ENCODE measurements at places on chromosomes 2 and 18. TPM values are rescaled to one million over a fixed set of nuclear protein-coding genes. Genes with fewer than 3 reads are reported as not detected.

GRCh38 chr2:75133621-75134570 lies 65.4 kb downstream of the TACR1 start:
- no peak for DNase-seq

DNA sequence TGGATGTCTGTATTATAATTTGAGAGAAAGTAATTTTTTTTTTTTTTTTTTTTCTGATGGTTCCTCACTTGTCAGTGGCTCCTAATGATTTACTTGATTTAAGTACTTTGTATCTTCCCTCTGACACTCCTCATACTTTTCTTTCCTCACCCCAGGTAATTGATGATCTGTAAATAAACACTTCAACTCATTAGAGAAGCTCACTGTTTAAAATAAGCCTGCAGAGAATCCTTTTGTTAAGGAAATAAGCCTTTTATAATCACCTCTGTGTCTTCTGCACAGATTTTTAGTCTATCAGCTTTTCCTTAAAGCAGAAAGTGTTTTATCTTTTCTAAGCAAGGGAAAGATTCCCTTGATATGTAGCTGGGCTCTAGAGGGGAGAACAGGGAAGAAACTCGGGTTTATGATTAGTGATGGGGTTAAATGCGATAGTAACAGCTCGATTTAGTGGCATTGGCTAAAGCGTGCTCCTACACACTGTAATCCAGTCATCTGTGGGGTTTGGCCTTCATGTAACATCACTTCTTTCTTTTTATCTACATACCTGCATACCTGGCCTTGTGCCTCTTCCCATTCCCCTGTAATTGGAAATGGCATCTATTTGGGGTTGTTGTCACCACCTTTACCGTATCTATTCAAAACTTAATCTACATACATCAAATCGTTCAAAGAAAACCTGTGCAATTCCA lies 60.1 kb upstream of the LRRTM1 start:
- DNase-seq = no peak

DNA sequence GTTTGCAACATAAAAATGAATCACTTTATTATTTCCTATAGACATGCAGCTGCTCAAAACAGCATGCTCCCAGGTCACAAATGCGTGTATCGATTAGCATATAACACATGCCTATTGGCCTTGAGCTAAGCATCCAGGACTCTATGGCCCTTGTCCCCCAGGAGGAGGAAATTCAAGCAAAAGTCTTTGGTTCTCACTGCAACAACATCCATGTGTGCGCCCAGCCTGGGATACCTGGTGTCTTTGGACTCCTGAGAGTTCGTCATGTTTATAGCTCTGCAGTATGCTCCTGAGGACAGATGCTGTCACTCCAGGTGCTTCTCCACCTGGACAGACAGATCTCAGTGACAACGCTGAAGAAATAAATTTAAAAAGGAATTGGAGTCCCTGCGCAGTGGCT lies 284.6 kb downstream of the PHLPP1 start:
- DNase-seq = no peak

- no peak for DNase-seq
These were observed 5.0 kb downstream of the LIMS2 start for GRCh38 chr2:127670055-127670956.

GRCh38 chr2:168312036-168312822 lies 64.8 kb upstream of the STK39 start:
- DNase-seq = no peak

- DNase-seq = peak; percentile 98
These were observed 14.1 kb downstream of the MSGN1 start for GRCh38 chr2:17830053-17831034.

GRCh38 chr2:223217373-223217772 lies 165.4 kb downstream of the KCNE4 start:
- DNase-seq = no peak

DNA sequence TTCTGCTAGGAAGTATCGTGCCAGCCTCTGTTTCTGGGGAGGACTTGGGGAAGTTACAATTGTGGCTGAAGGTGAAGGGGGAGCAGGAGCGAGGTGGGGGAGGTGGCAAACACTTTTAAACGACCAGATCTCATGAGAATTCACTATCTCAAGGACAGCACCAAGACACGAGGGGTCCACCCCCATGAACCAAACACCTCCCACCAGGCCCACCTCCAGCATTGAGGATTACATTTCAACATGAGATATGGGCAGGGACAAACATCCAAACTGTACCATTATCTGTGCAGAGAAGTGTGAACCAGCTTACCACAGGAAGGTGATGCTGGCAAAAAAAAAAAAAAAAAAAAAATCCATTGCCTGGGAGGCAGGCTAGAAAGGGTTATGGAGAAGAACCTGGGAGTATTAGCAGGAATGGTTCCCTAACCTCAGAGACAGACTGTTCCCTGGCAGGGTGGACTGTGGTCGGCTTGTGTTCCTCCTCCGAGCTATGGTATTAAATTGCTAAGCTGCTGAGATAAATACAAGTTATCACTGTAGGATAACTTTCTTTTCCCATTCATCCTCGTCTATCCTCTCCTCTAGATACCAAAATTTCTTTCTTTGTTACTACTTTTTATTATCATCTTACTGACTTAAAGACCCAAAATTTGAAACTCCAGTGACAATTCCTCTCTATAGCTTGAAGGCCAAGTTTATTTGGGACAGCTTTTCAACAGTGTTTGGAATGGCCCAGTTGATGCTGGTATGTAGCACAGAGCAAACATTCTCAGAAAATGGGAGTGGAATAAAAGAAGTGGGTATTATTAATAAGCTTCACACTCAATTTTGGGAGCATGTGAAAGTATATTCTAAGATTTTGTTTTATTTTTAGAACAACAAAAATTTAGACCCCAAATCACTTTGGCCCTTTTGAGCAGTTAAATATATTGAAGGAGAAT lies 73.7 kb upstream of the MAP3K20 start:
- DNase-seq = no peak

DNA sequence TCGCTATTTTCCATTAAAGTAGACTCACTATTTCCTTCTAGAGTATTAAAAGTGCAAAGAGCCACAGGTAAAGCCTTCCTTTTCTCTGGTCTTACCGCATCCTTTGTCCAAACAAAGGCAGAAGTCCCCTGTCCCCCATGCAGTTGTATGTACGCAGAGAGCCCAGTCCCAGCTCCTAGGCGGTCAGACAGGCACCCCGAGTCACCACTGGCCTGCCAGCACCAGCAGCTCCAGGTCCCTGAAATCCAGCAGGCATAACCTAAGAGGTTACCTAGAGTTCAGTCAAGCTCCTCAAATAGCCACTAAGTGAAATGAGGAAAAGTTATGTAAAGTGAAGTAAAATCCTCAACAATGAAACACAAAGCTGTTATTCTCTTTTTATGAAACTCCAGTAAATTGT lies 60.4 kb upstream of the TWIST2 start:
- DNase-seq = no peak

DNA sequence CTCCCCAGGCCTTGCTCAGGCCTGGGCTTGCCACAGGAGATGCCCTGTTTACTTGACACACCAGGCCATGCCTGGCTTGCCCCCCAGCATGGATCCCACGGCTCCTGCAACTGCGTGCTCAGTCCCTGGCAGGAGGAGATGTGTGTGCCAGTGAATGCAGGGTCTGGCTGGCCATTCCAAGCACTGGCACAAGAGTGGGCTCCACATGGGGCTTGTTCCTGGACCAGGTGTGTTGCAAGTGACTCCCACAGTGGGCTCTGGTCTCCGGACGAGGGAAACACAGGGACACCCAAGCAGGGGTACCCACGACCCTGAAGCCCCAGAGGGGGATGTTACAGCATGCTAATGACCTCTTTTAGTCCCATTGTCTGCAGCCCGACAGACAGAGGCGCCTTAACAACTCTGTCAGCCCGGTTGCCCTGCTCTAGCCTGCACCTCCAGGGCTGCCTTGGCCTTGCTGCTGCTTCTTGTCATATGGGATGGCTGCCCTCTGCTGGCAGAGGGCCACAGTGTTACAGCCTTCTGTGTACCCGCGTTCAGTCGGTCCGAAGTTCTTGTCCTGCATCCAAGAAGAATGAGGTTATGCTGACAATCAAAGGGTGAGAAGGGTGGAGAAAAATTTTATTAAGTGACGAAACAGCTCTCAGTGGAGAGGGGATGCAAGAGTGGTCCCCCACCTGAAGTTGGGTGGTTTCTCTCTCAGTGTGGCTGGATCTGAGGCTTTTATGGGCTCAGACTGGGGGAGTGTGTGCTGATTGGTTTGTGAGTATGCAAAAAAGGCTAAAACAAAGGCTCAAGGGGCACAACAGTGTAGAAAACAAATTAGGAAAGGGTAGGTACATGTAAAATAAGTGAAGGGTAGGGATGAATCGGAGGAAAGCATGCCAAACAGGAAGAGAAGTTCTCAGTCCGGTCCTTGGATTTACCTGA lies 180.4 kb downstream of the MBD5 start:
- DNase-seq = peak; percentile 96

GRCh38 chr2:3595985-3596384 lies 1.1 kb downstream of the COLEC11 start:
- DNase-seq = no peak

Gene CCDC68
- total RNA-seq = 0.80 TPM

Gene PLGLB1
- total RNA-seq = 2.3 TPM

Gene CCDC85A
- 0.18 TPM for total RNA-seq

Gene PNO1
- total RNA-seq = 16.6 TPM

Gene ASXL3
- total RNA-seq = 0.56 TPM

Gene PSTPIP2
- total RNA-seq = 14.4 TPM

Gene C1GALT1C1L
- not detected for total RNA-seq
